ENCODE measurements at places on chromosomes 6 and 20.
A peak's percentile ranks its signal among the peaks of the same experiment; 100 is the strongest.

GRCh38 chr6:41723530-41724227 is 11.7 kb downstream of the TFEB start:
- peak; percentile 37 for DNase-seq

GRCh38 chr6:3297909-3298308 is 39.2 kb downstream of the PSMG4 start:
- no peak for DNase-seq

DNA sequence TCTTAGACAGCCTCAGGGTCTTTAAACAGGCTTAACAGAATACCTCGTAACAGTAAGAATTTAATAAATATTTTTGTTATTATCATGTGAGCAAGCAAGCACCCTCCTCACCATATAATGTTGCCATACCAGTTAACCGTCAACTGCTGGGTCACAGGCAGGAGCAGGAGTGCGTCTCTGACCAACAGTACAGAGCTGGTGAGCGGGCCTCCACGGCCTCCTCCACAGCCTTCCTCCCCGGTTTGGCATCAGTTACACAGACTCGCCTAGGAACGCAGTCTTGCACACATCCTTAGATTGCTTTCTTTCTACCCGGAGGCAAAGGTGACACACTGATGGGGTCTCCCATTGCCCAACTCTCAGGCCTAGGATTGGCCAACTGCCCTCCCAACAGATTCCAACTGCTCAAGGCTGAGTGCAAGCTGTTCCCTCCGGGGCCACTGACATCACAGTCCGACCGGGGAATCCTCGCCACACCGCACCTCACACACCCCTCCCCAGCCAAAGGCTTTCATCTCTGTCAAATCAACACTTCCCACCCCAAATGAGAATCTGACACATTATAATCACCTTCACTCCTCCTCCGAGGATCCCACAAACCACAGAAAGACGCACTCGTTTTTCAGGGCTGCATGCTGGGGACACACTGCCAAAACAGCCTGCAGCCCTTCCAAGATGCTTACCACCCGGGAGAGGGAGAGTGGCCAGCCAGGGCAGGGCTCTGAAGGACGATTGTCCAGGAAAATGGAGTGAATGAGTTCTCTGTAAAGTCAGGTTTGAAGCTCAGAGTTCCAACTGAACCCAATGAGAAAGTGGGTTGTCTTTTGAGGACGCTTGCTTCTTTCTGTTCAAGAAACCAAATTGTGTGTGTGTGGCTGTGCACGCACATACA is 63.2 kb downstream of the PDE10A start:
- no peak for DNase-seq

DNA sequence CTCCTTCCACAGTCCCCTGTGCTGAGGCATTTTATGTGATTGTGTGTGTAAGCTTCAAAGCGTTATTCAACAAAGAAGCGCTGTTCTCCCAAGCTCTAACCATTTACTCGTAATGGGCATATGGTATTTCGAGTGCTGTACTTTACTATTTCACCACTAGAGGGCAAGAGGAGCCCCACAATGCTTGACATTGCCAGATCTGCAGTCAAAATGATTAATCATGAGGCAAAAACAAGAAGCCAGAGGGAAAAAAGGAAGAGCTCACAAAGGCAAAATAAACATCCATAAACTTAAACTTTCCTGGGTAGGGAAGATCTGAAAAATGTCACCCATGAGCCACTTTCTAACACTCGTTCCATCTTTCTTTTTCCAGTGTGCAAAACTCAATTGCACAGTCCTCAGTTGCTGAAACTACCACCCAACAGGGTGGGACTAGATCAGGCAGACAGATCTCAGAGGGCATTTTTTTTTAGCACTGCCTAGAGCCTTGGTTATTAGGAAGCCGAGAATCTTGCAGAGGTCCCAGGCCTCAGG is 215.0 kb upstream of the PLCB4 start:
- peak; percentile 8 for DNase-seq

- DNase-seq: no peak
Measured at GRCh38 chr6:57262488-57262887, 40.4 kb upstream of the RAB23 start.

DNA sequence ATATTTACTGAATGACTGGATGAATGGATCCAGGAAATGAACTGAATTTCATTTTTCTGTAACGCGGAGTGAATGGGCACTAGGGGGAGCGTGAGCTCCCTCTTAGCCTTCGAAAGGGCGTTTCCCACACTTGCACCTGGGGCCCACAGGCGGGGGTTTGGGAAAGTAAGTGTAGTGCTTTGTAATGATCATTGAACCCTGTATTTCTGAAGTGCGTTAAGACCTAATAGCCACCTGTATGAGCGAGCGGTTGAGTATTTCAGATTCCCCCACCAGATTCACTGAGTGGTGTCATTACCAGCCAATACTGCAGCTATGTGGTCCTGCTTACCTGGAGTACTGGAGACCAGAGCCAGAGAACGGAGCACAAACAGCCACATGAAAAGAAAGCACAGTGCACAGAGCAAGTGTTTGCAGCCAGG is 10.5 kb downstream of the SYTL3 start:
- DNase-seq: peak; percentile 82

GRCh38 chr6:7241709-7242645 is 71.0 kb downstream of the SSR1 start:
- no peak for DNase-seq

DNA sequence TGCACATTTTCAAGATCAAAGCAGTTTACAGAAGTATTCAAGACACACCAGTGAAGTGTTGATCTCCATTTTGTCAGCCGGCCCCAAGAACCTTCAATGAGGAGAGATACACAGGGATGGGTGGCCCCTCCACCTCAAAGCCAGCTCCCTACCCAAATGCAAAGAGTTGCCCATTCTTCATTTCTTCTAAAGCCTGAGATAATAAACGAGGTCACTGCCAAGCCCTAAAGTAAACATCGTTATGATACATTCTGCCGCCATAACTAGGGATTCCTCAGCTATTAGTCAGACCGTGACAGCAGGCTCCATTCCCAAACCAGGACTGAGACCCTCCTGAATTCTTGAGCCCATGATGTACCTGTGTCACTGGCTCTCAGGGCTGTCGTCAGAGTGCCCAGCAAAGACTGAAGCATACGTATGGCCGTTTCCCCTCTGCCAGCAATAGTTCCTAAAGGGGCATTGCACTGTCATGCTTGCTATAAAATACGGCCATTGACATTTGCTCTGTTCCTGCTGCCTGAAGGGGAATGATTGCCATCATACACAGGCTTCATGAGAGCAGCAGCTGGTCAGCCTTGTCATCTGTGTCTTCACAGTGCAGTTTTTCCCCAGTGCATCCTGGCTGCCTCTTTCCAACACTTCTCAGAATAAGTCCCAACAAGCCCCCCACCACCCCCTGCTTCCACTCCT is 41.7 kb downstream of the ISM1 start:
- no peak for DNase-seq

DNA sequence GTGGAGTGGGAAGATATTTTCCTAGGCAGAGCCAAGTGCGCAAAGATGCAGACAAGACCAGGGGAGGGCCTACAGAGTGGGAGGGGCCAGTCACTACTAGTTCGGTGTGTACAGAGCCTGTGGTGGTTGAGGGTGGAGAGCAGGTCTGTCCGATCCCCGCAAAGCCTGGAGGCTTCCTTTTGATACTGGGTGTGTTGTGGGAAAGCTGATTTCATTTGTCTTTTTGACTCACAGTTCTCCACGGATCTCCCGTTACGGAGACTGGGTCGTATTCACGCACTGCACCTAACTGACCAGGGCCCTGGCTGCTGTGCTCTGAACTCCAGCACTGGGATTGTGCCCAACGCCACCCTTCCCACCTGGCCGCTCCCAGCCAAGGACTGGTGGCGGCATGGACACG is 1.4 kb upstream of the TIAM2 start:
- DNase-seq: no peak

- DNase-seq: no peak
Measured at GRCh38 chr6:164690702-164691500, 618.5 kb downstream of the C6orf118 start.

GRCh38 chr6:64227863-64228262 is 592.3 kb downstream of the PHF3 start:
- DNase-seq: no peak

DNA sequence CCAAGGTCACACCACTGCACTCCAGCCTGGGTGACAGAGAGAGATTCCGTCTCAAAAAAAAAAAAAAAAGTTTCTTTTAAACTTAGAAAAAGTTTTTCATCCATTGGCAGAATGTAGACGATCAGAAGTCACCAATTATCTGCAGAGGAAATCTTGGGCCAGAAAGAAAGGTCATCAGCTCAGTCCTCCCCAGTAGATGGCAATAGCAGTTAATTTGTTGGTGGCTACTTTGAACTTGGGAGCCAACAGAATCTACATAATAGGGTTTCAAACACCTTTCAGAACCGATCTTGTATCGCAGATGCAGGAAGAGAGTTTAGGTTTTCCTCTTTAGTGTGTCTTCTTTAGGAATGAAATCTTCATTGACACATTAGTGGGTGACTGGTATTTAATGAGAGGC is 41.7 kb downstream of the LBP start:
- DNase-seq: no peak

GRCh38 chr6:93447874-93448273 is 28.5 kb upstream of the EPHA7 start:
- DNase-seq: no peak

GRCh38 chr6:64221776-64222175 is 586.2 kb downstream of the PHF3 start:
- DNase-seq: no peak

DNA sequence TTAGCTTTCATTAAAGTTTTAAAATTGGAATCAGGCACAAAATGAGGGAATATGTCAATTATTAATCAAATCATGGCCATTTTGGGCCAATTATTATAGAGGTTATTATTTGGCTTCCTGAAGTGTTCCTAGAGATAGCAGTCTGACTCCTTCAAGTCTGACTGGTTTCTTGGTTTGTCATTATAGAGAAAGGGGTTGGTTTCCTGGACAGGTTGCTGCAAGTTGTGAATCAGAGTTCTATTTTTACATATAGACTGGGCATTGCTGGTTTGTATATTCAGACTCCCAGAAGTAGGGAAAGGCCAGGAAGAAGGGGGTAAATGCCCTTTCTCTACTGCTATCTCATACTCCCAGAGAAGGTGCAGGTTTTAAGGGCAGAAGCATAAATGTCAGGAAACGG is 121.4 kb upstream of the CEP162 start:
- DNase-seq: no peak

DNA sequence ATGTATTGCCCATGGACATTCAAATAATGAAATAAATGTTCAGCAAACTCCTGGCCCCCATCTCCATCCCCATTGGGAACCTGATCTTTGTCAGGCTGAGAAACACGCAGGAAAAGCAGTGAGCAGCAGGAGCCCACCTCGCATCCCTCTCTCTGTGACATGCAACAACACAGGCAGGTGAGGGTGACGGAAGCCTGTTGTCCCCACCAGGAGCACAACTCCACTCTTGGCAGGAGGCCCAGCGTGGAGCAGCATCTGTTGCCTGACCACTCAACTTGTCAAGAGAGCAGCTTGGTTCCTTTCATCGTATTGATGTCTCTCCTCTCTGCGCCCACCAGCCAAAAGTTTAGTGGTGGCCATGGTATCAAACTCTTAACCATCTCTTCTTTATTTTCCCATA is 586.9 kb upstream of the ARID1B start:
- DNase-seq: peak; percentile 46

DNA sequence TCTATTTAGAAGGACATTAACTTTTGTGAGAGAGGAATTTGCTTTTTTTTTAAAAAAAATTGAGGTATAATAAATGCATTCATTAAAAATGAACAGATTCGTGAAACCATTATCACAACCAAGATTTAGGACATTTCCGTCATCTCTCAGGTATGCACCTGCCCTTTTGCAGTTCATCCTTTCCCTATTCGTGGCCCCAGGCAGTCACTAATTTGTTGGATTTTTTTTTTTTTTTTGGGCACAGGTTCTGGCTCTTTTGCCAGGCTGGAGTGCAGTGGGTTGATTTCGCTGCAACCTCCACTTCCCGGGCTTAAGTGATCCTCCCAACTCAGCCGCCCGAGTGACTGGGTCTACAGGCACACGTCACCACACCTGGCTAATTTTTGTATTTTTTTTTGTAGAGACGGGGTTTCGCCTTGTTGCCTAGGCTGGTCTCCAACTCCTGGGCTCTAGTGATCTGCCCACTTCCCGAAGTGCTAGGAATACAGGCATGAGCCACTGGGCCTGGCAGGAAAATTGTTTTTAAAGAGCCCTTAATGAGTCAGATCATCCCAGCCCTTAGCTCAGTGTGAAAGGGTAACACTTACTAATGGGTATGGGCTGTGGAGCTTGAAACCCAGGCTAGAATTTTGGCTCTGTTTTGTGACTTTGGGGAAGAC is 9.2 kb downstream of the PHF3 start:
- DNase-seq: no peak

DNA sequence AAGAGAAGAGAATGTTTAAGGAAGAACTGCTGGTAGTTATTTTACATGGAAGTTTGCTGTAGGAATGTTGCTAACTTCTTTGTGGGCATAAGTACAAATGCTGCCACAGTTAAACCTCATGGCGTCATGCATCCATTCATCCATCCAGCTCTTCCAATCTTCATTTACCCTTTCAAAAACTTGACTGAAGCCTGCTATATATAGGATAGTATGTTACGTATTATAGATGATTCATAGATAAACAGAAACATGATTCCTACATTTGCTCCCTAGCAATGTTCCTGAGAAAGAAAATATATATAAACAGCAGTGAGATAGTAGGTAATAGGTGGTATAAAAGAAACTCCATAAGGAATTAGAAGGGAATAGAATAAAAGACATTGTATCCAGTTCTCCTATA is 93.7 kb downstream of the NDUFAF5 start:
- no peak for DNase-seq

DNA sequence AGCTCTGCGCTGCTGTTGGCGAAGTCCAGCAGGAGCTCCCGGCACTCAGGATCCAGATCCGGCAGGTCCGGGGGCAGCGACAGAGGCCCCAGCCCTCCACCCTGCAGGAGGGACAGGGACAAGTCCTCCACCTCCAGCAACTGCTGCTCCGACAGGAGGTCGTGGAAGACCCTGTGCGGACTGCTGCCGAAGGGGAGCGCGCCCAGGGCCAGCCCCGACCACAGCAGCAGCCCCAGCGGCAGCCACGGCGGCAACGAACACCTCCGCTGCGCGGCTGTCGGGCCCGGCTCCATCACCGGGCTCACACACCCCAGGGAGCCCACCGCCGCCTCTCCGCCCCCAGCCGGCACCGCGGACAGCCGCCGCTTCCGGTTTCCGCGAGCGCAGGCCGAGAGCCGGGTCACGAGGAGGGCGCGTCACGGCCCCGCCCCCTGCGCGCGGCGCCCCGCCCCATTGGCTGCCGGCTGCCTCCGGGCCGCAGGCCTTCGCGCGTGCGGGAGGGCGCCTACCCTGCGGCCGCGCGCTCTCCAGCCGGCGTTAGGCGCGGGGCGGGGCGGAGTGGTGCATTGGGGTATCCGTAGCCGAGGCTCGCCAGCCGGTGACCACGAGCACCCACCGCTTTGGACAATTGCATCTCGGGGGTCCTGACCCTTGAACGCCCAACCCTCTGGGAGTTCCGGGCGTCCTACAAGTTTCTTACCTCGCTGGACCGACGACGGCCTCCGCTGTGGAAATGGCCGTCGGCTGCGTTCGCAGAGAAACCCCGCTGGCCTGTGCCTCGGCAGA is at the start of gene OSTM1:
OSTM1 (minus strand) TSS at position 383 of the 786 bp plus-strand sequence; CDS start at position 293, 90 bp downstream.
- peak; percentile 68 for DNase-seq

GRCh38 chr6:4901386-4902061 is 102.3 kb downstream of the RPP40 start:
- no peak for DNase-seq

GRCh38 chr6:73302339-73302738 is 39.3 kb upstream of the KHDC1 start:
- no peak for DNase-seq
